ENCODE measurements at places on chromosomes 11 and 22. TPM values are rescaled to one million over a fixed set of nuclear protein-coding genes. Genes with fewer than 3 reads are reported as not detected.
A peak's percentile ranks its signal among the peaks of the same experiment; 100 is the strongest.

GRCh38 chr11:109708184-109708583 lies 286.2 kb downstream of the C11orf87 start:
- DNase-seq: no peak

GRCh38 chr11:42422090-42422489 lies 889.7 kb upstream of the API5 start:
- no peak for DNase-seq

GRCh38 chr11:69920345-69921127 lies 101.3 kb upstream of the FGF3 start:
- no peak for DNase-seq

GRCh38 chr11:70416881-70417280 lies 18.6 kb downstream of the CTTN start:
- DNase-seq: no peak

DNA sequence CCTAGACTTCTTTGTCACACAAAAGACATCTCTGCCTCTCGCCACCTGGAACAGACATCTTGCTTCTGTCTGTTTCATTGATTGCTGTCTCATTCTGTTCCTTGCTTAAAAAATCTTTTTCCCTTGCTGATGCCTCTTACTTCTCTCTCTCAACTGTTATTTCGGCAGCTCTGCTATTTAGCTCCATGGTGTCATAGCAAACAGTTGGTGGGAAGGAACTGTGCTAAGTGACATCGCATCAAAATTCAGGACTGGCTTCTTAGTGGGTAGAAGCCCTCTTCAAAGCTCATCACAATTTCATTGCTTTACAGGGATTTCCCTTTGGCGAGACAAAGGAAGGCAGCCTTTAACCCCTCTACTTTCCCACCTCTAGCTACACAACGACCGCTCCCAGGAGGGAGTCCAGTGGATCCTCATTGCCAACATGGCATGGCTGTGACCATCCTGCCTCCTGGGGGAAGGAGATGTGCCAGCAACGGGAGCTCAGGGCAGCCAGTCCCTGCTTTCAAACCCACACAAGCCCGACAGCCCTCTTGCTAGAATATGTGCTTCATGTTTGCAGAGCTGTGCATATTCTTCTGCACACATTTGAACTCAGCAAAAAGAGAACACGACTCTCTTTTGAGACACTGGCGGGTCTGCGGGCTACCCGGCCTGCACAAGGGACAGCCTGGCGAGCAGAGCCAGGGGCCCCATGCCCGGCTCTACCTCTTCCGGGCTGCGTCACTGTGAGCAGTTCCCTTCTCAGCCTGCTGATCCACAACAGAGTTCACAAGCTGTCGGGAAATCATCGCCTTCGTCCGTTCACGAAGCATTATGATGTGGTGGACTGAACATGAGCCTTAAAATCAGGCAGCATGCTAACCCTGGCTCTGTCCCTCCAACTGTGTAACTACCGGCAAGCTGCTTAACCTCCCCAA lies 51.1 kb upstream of the JAM3 start:
- no peak for DNase-seq

- no peak for DNase-seq
Observed at GRCh38 chr11:36803084-36803483, 205.0 kb upstream of the RAG2 start.

- peak; percentile 45 for DNase-seq
Observed at GRCh38 chr22:17920145-17920605, 104.2 kb downstream of the MICAL3 start.

- DNase-seq: no peak
Observed at GRCh38 chr22:36291831-36292740, 39.2 kb downstream of the APOL1 start.

DNA sequence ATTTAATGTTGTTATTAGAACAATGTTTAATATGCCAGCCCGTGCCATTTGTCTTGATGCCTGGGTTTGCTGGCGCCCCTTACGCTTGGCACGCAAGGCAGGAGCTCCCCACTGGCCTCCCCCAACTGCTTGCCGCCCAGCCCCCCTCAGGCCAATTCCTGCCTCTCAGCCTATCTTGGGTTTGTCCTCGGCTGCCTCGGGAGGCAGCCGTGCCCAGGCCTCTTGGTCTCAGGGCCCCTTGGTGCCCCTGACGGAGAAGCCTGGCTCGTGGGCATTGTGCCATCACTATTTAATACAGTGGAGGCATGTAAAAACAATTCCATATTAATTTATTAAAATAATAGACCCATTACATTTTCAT lies 119.8 kb downstream of the KCNQ1OT1 start:
- peak; percentile 7 for DNase-seq

SHANK3 gene
- 15.5 TPM for total RNA-seq

KRTAP5-9 gene
- total RNA-seq: not detected

FAM83F gene
- 8.9 TPM for total RNA-seq

DBX1 gene
- not detected for total RNA-seq

SESN3 gene
- total RNA-seq: 9.6 TPM

ZNF280B gene
- 1.0 TPM for total RNA-seq

SLC37A2 gene
- total RNA-seq: 2.0 TPM

KDM4D gene
- total RNA-seq: not detected
